T1000 (cell line): ENCODE measurements at places on chromosomes 2 and 18.

- DNase-seq: no peak
Observed at GRCh38 chr2:225630824-225631533, 231.5 kb downstream of the NYAP2 start.

GRCh38 chr2:12131975-12132374 is 385.5 kb downstream of the LPIN1 start:
- DNase-seq: no peak

DNA sequence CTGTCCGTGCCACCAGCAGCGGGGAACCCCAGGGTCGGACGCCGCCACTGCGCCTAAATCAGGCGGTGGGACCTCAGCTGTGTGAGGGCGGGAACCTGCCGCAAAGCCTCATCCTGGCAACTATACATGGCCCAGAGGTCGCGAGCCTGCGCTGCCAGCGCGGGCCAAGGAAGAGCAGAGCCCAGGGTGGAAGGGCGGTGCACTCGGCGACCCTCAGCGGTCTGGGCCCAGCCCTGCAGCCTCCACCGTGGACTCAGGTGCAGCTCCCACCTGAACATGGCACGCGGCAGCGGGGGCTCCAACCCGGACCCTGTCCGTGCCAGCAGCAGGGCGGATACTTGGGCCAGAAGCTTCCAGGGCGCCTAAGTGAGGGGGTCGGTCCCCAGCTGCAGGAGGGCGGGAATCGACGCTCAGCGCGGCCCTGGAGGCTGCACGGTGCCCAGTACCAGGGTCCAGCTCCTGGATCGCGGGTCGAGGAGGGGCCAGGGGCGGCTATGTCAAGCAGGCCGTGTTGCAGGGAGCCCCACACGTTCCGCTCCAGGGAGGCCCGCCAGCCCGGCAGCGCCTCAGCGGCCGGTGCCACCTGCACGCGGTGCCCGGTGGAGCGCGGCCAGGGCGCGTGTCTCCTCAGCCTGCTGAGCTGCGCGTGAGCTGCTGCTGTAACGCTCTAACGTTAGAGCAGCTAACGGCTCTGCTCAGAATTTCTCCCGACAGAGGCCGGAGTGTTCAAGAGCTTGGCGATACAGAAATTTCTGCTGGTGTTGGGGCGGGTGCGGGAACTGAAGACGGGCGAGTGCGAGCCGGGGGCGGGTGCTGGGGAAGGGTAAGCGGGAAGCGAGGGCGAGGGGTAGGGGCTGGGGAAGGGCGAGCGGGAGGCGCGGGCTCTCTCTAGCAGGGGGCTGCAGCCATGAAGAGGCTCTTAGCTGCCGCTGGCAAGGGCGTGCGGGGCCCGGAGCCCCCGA is at the start of gene ANKRD30B:
Gene ANKRD30B (plus strand): TSS at position 660 of the 962 bp plus-strand sequence. CDS start 248 bp downstream, at position 908.
- DNase-seq: no peak

DNA sequence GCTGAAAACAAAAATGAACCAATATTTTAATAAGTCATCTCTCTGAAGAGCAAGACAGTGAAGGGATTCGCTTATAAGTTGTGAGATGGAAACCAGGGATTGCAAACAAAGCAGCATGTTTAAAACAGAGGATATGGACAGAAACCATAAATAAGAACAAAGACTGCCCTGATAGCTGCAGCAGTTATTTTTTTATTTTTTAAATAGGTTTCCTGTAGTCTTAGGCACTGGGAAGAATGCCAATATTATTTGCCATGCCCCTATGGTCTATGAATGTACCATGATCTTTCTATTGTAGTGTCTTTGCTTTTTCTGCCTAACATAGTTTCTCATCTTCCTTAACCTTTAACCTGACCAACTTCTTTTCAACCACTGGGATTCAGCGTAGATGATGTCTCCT is 1334.0 kb upstream of the NRXN1 start:
- DNase-seq: no peak

GRCh38 chr2:27021253-27022049 is 11.3 kb upstream of the TMEM214 start:
- DNase-seq: no peak

DNA sequence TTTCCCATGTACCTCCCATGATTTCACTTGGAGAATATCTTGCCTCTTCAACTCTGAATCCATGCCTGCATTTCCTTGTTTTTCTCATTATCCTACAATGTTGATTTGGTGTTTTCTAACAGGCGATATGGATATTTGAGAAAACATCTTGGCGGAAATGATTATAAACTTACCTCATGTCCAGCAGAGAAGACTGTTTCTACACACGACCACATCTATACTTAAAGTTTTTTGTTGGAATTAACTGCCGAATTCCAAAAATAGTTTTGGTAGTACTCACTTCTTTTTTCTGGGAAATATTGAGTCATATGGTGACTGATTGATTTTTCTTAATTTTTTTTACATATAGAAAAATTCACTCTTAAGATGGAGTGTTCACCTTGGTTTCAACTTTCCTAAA is 41.4 kb upstream of the TMEFF2 start:
- DNase-seq: no peak

DNA sequence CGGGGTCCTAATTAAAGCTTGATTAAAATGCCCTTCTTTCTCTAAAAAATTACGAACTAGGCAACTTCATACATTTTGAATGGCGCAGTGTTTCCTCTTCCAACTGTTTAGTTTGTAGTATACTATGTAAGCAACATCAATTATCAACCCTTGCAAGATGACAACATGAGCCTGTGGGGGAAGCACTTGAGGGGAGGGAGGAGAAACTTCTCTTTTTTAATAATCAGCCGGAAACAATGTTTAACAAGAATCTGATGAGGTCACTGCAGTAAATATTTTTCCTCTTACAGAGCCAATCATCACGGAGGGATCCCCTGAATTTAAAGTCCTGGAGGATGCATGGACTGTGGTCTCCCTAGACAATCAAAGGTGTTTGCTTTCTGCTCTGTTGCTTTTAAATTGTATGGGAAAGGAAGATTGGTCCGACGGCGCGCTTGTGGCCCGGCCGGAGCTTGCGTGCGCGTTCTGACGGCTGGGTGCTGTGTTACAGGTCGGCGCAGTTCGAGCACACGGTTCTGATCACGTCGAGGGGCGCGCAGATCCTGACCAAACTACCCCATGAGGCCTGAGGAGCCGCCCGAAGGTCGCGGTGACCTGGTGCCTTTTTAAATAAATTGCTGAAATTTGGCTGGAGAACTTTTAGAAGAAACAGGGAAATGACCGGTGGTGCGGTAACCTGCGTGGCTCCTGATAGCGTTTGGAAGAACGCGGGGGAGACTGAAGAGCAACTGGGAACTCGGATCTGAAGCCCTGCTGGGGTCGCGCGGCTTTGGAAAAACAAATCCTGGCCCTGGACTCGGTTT is 5.3 kb upstream of the DLX1 start:
- no peak for DNase-seq

DNA sequence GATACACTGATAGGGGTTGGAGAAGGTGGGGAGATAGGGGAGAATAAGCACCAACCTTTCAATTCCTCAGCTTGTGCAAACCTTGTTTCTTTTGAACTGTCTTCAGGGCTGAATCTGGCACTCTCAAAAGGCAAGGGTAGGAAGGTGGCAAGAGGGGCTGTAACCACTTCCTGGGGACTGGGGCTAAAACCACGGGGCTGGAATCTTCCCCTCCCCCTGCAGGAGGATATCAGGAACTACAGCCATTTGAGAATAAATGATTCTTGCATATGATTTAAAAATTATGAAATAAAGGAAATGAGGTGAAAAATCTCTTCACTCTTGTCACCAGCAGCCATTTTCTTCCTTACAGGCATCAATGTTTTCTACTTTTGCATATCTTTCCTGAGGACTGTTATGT is 50.8 kb downstream of the ATOH8 start:
- no peak for DNase-seq

- no peak for DNase-seq
Observed at GRCh38 chr18:30775629-30776028, 266.9 kb downstream of the DSC3 start.
